ENCODE measurements at places on chromosomes 6 and 20. TPM values are rescaled to one million over a fixed set of nuclear protein-coding genes. Genes with fewer than 3 reads are reported as not detected.
A peak's percentile ranks its signal among the peaks of the same experiment; 100 is the strongest.

SIRPB1 gene
- not detected for total RNA-seq

PCSK2 gene
- not detected for total RNA-seq

HDGFL1 gene
- not detected for total RNA-seq

HLA-G gene
- not detected for total RNA-seq

DNA sequence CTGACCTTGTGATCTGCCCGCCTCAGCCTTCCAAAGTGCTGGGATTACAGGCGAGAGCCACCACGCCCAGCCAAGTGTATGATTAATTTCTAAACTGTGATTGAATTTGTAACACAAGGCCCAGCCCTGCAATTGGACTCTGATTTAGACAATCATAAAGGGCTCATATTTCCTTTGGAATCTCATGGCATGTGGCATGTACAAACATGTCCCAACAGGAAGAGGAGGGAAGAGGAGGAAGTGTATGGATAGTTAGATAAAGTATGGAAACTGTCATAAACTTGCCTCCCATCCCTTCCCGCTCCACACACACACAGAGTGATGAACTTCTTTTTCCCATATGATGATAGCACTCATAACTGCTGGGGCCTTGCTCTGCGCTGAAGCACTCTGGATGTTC is 27.2 kb upstream of the QKI start:
- no peak for DNase-seq

DNA sequence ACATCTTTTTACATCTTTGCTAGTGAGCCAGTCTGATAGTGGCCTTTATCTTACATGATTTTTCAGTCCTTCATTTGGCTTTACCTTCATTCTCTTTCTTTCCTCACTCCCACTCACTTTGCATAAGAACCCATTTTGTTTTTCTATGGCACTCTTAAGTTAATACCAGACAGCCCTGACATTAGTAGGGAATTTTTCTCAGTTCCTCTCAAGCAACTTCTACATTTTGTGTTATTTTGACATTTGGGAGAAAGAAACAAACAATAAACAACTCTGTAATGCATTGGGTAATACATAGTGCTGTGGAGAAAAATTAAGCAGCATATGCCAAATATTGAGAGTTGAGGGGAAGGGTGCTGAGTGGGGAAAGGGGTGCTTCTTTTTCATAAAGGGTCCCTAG is 524.1 kb upstream of the JAG1 start:
- no peak for DNase-seq

- DNase-seq: no peak
Measured at GRCh38 chr6:11876934-11877433, 98.4 kb upstream of the ADTRP start.

GRCh38 chr6:21713481-21713880 is 119.9 kb downstream of the SOX4 start:
- no peak for DNase-seq

- DNase-seq: peak; percentile 14
Measured at GRCh38 chr20:62320581-62321354, 18.0 kb downstream of the ADRM1 start.

- no peak for DNase-seq
Measured at GRCh38 chr20:22586645-22587310, 2.4 kb upstream of the FOXA2 start.

- no peak for DNase-seq
Measured at GRCh38 chr6:162217811-162218493, 509.6 kb downstream of the PRKN start.

GRCh38 chr20:37876863-37877262 is 26.1 kb upstream of the VSTM2L start:
- no peak for DNase-seq

- no peak for DNase-seq
Measured at GRCh38 chr20:11067359-11067758, 393.6 kb upstream of the JAG1 start.

DNA sequence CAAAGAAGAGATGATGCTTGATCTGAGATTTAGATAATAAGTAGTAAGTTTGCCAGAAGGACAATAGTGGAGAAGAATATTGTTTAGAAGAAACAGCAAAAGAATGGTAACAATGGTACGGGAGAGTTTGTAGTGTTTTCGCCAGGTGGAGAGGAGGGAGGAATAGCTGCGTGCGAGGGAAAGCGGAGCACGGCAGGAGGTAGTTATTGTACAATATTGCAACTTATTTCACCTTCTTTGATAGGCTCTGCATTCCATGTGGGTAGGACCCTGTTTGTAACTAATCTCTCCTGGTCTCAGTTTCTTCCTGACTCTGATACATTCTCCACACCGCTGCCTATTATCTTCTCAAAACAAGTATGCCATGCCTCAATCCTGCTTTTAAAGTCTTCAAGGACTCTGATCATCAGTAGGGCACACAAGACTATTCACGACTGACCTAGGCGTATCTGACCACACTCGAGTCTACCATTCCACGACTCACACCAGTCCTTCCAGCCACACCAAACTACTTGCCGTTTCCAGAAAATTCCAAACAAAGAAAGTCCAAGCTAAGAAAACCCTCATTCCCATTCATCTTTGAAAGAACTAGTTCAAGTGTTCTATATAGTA is 1.1 kb downstream of the PPIL4 start:
- DNase-seq: no peak

- no peak for DNase-seq
Measured at GRCh38 chr6:29925321-29925720, 17.0 kb upstream of the HLA-A start.

- no peak for DNase-seq
Measured at GRCh38 chr6:43338243-43338642, 29.6 kb upstream of the CRIP3 start.

Data from fibroblast of villous mesenchyme (primary cell).